ENCODE measurements at places on chromosomes 11 and 22.

DNA sequence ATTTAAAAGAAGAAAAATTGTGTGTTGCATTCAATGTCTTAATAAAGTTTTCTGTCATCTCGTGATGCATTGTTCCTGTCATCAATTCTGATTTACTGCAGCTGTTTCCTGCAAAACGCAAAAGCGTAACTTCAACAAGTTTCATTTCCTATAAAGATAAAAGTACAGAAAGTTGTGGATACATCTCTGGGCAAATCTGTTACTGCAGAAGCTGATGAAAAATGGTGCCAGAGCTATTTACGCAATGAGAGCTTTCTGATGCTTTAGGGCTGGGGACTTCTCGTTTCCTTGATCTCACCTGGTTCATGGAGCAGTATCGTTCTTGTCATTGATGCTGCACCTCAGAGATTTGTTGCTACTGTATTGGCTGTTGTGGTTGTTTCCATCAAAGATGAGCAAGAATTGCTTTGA, 15.5 kb upstream of the MS4A12 start:
- DNase-seq: no peak

DNA sequence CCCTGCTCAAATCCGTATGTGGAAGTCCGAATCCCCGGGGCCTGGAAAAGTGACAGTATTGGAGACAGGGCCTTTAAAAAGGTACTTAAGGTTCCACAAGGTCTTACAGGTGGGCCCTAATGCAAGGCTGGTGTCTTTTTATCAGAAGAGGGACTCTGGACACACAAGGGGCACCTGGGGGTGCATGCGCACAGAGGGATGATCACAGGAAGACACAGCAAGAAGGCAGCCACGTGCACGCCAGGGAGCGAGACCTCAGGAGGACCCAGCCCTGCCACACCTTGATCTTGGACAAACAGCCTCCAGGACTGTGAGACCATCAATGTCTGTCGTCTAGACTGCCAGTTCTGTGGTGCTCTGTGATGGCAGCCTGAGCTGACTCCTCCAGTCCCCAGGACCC, 96.5 kb downstream of the SHANK2 start:
- DNase-seq: no peak

GRCh38 chr11:80103142-80103859, 662.5 kb upstream of the TENM4 start:
- no peak for DNase-seq

DNA sequence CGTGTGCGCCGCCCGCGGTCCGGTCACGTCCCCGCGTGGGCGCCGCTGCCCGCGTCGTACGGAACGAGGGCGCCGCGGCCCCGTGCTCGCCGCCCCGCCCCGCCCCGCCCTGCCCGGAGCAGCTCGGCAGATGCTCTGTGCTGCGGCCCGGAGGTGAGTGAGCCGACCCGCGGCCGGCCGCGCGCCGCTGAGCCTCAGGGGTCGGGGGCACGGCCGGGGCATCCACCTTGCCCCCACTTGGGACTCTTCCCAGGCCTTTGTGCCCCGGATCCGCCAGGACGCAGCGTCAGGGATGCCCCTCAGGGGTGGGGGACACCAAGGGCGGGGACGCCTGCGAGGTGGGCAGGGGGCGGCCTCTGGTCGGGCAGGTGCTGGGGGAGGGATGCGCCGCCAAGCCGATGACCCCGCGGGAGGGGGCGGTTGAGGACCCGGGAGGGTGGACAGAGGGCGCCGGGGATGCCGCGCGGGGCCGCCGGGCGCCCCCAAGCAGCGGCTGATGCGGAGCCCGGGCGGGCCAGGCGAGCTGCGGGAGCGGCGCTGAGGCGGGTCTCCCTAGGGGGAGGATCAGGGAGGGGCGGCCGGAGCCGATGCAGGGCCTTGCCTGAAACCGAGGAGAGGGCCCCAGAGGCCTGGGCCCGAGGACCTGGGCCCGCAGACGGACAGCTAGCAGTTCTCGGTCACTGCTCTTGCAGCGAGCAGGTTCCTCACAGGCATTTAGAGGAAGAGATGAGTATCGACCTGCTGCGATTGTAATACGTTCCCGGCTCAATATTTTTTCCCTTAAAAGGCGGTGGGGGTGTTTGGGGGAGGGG, at the start of gene GNAZ:
TSS of gene GNAZ (plus strand) at position 102 of the 812 bp plus-strand sequence. CDS start 25,177 bp downstream, outside the sequence.
- no peak for DNase-seq

DNA sequence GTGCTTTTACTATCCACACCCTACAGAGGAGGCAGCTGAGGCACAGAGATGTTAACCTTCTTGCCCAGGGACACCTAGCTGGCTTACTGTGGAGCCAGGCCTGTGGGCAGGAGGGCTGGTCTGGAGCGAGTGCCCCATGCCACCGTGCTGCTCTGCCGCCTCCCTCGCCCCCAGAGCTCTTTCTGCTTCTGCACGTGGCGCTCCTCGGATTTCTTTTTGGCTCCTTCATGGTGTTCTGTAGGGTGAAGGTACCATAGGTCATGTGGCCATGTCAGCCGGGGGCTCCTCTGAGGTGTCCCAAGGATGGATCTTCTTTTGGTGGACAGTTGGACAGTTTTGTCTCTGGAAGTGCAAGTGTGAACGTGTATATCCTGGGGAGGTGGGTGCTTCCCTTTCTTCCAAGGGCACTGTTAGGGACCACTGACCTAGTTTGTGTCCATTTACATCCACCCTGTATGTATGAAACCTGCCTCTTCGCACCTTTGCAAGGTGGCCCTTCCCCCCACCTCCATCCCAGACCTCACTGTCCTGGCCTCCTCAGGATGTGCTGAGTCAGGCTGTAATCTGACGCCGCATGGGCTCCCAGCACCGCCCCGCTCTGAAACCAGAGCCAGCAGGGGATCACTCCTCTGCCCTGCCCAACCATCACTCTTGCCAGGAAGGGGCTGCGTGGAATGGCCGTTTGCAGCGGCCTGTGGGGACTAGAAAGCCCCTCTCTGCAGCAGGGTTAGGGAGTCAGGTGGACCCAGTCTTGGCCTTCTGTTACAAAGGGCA, 31.7 kb downstream of the POLR3H start:
- DNase-seq: no peak

DNA sequence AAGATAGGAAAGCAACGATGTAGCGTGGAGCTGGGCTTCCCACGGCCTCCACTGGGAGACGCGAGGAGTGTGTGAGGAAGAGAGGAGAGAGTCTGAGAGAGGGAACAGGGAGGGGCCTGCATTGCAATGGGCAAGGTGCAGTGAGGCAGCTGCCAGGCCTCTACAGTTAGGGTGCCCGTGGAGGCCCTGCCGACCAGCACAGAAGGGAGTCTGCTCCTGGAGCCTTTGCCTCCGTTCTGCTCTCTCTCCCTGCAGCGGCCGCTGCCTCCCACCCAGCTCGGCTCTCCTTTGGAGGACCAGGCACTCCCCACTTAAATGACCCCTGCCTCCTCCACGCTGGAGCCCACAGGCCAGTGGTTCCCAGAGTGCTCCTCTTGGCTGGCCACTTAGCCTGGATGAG, 181.7 kb downstream of the EFCAB6 start:
- no peak for DNase-seq

DNA sequence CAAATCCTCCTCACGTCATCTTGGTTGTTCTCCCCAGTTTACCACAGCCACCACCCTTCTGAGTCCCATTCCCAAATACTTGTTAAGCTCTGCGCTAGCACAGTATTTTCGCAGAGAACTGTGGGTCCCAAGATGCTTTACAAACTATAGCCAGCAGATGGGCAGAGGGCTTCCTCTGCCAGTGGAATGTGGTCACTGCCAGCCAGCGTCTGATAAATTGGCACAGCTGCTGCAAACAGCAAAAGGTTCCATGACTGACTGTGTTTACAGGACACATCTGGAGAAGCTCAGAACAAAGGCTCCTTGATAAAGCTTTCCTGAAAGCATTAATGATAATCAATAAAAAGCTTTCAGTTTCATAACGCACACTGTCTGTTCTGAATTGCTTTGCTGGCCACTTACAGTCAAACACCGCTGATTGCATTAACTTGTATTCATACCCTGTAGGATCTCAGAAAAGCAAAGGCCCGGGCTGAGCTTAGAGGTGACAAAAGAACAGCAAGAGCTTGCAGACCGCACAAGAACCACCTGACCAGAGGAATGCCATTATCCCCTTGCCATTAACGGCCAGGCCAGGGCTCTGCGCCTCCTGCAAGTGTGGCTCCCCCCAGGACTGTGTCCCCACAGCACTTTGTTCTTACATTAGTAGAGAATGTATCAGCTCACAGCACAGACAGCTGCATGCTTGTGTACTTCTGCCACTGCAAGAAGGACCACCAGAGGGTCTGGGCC, 120.6 kb downstream of the MICAL3 start:
- no peak for DNase-seq

GRCh38 chr11:94734563-94735275, 33.4 kb upstream of the AMOTL1 start:
- DNase-seq: no peak

GRCh38 chr11:19987331-19987801, 172.9 kb downstream of the DBX1 start:
- no peak for DNase-seq

DNA sequence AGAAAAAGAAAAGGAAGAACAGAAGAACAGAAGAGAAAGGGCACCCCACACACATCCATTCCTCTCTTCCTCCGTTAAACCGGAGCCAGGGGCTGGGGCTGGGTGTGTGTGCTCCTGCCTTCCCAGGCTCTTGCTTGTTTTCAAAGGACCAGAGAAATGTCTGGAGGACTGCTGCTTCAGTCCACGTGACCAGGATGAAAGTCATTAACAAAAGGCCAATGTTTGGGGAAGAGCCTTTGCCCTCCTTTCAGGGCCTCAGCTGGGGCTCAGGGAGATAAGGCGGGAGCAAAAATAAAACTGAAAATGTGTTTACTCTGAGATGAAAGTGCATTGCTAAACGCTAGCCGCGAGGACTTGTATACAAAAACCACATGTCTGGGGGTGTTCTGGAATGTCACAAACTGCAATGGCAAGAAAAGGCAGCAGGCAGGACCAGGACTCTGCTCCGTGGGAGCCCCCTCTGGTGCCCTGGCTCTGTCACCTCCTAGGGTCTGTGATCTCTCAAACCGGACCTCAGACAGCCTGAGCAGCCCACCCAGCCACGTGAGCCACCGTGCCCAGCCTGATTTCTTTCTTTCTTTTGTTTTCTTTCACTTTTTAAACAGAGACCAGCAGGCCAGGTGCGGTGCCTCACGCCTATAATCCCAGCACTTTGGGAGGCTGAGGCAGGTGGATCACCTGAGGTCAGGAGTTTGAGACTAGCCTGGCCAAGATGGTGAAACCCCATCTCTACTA, 31.6 kb upstream of the MYH9 start:
- DNase-seq: no peak

DNA sequence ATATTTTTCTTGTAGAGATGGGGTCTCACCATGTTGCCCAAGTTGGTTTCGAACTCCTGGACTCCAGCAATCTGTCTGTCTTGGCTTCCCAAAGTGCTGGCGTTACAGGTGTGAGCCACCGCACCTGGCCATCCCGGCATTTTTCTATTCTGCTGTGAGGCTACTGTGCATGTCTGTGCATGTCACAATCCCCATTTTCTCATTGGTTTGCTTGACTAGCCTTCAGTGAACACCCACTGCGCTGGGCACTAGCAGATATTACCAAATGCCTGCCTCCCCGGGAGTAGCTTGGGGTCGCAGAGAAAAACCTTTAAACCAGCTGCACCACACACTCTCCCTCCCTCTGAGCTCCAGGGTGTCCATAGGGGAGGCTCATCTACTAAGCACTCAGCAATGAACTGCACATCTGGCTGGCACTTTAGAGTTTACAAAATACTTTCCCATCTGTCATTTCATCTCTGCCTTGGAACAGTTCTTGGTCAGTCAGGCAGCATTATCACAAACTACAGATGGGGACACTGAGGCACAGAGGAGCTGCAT, 4.9 kb downstream of the CSNK1E start:
- no peak for DNase-seq

DNA sequence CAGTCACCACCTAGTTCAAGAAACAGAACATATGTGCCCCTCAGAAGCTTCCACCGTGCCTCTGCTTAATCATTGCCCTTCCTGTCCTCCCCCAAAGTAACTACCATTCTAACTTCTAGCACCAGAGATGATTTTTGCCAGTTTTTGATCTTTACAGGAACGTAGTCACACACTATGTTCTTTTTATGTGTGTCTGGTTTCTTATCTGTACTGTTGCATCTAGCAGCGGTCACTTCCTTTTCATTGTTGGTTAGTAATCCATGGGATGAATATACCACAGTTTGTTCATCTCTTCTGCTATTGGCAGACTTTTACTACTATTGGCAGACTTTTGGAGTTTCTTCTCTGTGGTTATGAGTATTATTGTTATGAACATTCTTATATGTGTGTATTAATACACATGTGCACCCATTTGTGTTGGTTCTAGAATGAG, 34.6 kb downstream of the SPECC1L start:
- DNase-seq: no peak

- DNase-seq: no peak
Measured at GRCh38 chr11:44904261-44905020, 46.2 kb downstream of the TP53I11 start.

- DNase-seq: no peak
Measured at GRCh38 chr11:68375337-68375736, 62.9 kb downstream of the LRP5 start.

GRCh38 chr22:44887941-44888366, 121.9 kb downstream of the PHF21B start:
- DNase-seq: no peak

- DNase-seq: no peak
Measured at GRCh38 chr11:60145677-60146076, 37.2 kb downstream of the MS4A6A start.
